ENCODE measurements at places on chromosomes 1 and 21.
A peak's percentile ranks its signal among the peaks of the same experiment; 100 is the strongest.

GRCh38 chr1:31704271-31705079 lies 658 bp upstream of the COL16A1 start:
- no peak for DNase-seq

GRCh38 chr1:18583326-18583941 lies 47.2 kb upstream of the PAX7 start:
- DNase-seq = no peak

DNA sequence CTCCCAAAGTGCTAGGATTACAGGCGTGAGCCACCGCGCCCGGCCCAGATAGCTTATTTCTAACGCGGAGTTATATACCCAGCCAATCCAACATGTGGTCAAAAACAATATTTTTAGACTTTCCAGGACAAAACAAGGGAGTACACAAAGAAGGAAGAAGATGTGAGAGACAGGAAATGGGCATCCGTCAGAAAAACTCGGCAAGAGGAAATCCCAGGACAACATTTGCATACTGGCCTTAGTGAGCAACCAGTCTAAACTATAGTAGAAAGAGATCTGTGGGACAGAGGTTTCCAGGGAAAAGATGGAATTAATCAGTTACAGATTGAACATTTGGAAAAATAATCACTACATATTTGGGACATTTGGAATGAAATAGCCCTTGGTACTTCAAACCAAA lies 11.4 kb downstream of the ARMH1 start:
- no peak for DNase-seq

DNA sequence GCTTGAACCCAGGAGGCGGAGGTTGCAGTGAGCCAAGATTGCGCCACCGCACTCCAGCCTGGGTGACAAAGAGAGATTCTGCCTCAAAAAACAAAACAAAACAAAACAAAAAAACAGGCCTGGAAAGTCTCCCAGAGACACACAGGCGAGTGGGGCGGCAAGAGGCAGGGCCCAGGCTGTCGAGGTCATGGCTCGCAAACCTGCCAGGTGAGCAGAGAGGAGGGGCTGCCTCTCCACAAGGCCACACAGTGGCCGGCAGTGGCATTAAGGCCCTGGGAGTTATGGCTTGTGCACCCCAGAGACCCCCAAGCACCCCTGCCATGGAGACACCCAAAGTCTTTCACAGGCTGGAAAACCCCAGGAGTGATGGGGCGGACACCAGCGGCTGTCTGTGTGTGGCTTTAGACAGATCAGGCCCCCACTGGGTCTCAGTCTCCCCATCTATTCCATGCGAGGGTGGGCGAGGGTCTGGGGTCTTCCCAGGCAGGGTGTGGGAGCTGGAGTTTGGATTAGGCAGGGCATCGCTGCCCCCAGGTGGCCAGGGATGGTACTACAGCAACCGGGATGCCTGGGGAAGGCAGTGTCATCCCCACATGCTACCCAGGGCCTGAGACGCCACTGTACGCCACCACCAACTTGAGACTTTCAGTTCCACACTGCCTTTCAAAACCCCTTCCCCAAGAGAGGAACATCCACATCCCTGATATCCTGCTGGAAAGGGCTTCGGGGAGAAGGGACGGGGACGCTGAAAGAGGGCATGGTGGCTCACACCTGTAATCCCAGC lies 7.3 kb upstream of the CTRC start:
- peak; percentile 85 for DNase-seq

DNA sequence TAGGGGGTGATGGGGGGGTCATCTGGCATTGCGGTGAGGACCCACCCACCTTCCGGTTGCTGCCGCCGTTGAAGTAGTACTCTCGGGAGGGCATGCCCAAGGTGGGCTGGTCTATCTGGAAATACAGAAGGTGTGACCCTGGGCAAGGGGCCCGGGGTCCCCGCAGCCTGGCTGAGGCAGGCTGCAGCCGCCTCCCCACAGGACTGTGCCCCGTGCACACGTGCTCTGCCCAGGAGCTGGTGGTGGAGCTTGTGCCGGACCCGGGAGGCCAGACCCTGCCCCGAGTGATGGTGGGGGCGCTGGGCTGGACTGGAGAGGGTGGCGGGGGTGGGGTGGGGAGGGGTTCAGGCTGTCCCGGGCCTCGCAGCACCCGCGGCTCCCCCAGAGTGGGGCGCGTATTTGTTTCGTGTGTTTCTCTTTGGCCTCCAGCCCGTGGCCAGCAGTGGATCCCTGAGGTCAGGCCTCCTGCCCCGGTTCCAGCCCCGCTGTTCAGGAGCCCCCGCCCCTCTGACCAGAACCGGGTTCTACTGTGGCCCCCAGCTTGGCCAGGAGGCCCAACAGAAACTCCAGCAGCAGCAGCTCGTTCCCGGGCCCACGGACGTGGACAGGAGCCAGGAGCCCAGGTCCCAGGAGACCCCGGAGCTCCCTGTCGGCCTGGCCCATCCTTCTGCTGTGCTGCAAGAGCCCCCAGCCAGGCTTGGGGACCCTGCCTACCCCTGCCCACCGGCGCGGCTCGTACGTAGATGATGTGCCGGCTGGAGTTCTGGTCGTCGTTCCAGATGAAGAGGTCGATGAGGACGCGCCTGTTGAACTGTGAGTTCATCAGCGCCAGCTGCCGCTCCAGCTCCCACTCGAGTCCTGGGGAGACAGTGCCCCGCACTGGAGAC lies 19.2 kb downstream of the PRXL2B start:
- no peak for DNase-seq

GRCh38 chr1:154433161-154433764 lies 28.1 kb downstream of the IL6R start:
- no peak for DNase-seq

DNA sequence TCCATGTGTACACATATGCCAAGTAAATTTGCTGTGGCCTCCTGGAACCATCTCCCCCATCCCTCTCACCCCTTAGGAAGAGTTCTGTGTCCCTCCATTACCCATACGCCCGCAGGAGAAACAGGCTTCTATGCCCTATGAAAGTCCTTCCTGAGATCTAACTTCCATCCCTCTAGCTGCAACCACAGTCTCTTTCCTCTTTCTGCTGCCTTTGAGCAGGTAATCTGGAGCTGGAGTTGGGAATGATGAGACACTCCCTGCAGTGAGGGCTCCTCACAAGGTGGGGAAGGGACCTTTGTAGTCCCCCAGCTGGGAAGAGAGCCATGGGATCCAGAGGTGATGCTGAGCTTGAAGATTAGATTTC lies 2.0 kb upstream of the KCNQ4 start:
- DNase-seq = no peak

DNA sequence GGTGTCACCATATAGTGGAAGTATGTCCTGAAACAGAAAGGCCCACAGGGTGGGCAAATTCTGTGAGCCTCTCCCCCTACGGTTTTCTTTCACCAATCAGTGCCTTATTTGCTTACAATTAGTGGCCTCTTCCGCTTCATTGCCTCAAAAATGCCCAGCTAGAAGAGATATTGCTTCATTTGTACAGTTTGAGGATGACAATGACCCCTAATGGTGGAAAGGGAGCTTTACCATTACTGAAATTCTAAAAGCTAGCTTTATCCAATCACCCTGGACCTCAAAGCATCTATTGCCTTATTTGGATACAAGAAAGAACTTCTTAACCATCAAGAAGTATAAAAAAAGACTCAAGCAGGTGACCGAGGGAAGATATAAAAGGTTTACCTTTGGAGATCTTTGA lies 49.6 kb downstream of the LRRC71 start:
- no peak for DNase-seq

GRCh38 chr1:54886724-54887664 lies at the start of gene DHCR24:
Gene DHCR24 (minus strand): TSS chr1:54887195. CDS start chr1:54887119, 76 bp downstream.
- peak; percentile 99 for DNase-seq

DNA sequence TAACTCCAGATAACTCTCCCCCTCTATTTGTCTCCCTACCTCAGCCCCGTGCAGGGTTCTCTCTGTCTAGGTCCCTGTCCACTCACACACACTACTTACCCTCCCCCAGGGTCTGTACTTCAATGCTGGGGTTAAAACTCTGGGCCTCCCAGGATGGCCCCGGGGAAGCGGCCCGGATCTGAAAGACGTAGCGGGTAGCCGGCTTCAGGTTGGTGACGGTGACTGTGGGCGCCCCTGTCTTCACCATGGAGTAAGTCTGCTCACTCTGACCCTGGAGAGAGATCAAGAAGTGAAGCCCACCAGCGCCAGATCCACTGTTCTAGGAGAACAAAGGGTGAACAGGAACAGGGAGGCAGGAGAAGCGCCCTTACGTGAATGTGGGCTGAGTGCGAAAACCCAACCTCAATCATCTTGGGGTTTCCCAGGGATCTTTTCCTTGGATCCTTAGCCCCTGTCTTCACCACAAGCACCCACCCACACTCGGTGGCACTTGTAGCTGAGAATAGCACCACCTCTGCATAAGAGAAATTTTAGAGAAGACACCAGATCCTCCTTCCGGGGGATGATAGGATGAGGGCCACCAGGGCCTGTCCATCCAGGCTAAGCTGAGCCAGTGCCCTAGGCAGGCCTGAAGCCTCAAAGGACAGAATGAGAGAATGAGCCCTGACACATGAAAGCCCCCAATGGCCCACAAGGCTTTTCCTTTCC lies 33.5 kb downstream of the EPHA10 start:
- DNase-seq = no peak

- DNase-seq = no peak
These were observed 16.3 kb upstream of the SRSF4 start for GRCh38 chr1:29197993-29198392.

GRCh38 chr1:77631751-77632150 lies 50.7 kb downstream of the ZZZ3 start:
- no peak for DNase-seq

DNA sequence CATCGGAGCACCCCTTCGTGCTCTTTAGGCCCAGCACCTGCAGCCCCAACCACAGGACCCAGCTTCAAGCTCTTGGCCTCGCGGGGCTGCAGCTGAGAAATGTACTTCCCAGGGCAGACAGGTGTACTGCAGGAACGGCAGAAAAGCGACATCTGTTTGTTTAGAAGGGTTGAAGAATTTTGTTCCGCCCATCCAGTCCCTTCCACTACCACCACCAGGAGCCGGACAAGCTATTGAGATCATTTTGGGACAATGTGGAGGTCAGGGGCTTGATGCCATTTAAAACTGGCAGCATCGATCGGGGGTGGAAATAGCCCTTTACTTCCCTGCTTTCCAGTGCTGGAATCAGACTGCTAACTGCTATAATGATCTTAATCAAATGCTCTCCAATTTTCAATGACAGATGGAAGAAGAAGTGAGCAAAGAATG lies 1.7 kb downstream of the SERTAD4 start:
- DNase-seq = no peak

GRCh38 chr21:42117967-42118780 lies 47.1 kb downstream of the UMODL1 start:
- DNase-seq = no peak

DNA sequence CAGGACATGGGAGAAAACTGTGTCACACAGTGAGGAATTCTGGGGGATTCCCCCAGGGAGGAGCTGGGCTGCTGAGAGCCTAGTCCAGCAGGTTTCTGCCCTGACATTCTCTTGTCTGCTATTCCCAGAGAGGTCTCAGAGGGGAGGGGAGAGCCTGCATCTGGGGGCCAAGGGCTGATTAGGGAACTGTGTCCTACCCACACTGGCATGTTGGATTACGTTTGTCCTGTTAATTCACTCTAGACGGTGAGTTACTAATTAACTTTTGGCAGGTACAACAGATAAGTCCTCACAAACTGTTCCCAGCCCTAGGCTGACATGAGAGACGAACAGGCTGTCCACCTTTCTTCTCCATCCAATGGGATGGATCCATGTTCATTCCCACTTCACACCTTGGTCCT lies 2.6 kb upstream of the SH3BGRL3 start:
- no peak for DNase-seq

GRCh38 chr21:45894450-45894825 lies 87.1 kb upstream of the COL6A1 start:
- DNase-seq = no peak

- DNase-seq = no peak
These were observed 507.1 kb upstream of the ZRANB2 start for GRCh38 chr1:71587961-71588360.

DNA sequence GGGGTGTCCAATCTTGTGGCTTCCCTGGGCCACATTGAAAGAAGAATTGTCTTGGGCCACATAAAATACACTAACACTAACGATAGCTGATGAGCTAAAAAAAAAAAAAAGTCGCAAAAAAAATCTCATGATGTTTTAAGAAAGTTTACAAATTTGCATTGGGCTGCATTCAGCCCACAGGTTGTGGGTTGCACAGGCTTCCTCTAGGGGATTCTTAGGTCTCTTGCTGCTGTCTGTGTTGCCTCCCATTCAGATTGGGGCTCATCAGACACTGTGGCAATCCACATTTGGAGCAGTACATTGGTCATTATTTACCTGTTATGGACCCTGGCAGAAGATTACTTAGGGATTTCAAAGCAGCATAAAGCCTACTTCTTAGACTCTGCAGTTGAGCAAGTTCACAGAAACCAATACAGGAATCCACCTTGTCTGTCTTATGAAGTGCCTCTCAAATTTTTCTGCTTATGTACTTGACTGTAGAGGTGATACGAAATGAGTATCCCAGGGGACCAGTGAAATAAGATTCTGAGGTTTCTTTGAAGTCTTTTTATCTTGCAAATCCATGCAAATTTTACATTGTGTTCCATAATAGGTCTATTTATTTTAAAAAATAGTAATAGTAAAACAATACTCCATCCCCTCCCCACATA lies 205.5 kb downstream of the RPS6KC1 start:
- DNase-seq = no peak

DNA sequence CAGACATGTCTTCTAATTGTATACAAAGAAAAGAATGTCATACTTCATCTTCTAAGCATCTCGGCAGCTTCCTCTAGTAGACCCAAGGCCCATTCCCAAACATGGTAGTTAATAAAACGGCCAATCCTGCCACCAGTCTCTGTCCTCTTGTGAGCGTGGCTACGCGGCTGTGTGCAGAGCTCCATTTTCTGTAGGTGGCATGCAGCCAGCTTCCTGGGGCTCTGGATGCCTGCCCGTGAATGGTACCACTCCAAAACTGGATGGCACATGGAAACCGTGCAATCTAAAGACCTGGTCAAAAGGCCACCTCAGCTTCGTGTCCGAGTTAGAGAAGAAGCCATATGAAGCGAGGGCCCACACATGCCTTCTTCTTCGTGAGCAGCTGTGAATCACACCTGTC lies 110.7 kb downstream of the SIPA1L2 start:
- no peak for DNase-seq

DNA sequence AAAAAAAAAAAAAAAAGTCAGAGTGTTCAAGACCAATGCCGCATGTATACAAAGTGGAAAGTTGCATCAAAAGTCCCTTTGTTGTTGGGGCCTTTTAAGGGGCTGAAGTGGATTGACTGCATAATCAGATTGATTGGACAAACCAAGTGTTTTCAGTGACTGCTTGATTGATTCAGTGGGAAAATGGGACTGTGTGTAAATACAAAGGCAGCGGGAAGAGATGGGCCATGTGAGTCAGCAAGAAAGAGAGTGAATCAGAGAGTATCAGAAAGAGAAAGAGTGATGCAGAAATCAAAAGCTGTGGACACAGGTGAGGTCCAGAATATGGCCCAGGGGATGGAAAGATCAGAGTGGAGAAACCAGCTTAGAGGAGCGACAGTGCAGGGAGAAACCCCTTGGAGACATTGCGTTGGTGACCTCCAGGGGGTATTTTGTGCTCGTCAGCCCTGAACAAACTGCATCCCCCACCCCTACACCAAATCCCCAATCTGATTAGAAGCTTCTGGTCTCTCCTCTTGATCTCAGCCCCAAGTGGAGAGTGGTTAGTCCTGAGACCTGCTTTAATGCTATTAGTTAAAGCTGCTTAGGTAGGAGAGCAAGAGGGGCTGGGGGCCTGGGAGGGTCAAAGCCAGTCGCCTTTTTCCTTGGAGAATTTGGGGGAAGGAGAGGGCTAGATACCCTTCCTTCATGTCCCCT lies 5.1 kb upstream of the ETV3L start:
- no peak for DNase-seq

Measured in HEK293T (cell line).